ENCODE measurements at places on chromosomes 2 and 18. TPM values are rescaled to one million over a fixed set of nuclear protein-coding genes. Genes with fewer than 3 reads are reported as not detected.

- H3K27me3 ChIP-seq = peaks cover 32% of the 10 kb centered on the region
- peaks cover 25% of the 10 kb centered on the region for H3K4me1 ChIP-seq
- H3K27ac ChIP-seq = peak overlapping the region; percentile 84
- H3K4me3 ChIP-seq = peak overlapping the region; percentile 78
- H3K36me3 ChIP-seq = peaks cover 20% of the 10 kb centered on the region
These were observed 429.5 kb upstream of the TNP1 start for GRCh38 chr2:217289177-217289906.

DNA sequence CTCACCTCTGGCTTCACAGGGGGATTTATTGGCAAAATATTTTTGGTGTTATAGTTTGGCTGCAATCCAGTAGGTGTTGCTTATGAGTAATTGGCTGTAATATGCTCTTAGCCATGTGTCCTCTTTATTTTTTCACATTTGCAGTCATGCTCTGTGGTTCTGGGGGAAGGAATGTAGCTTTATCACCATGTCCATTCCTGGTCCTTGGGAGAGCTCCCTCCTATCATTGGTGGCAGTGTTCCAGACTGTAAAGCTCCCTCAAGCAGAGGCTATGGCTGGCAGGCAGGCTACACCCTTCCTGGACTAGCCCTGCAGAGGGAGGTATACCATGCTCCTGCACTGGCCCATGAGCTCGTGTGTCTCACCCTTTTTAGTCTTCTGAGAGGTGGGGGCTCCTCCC lies 120.0 kb upstream of the FSIP2 start:
- H3K27ac ChIP-seq = no peak overlapping the region
- no peaks in the 10 kb centered on the region for H3K27me3 ChIP-seq
- H3K36me3 ChIP-seq = no peaks in the 10 kb centered on the region
- H3K4me3 ChIP-seq = no peak overlapping the region

- H3K36me3 ChIP-seq = no peaks in the 10 kb centered on the region
- peaks cover 21% of the 10 kb centered on the region for H3K4me1 ChIP-seq
- no peak for DNase-seq
- no peaks in the 10 kb centered on the region for H3K27me3 ChIP-seq
These were observed 40.1 kb downstream of the ODC1 start for GRCh38 chr2:10407841-10408648.

GRCh38 chr2:237714690-237715458 lies 83.7 kb upstream of the RBM44 start:
- no peak for DNase-seq
- H3K4me1 ChIP-seq = peaks cover 42% of the 10 kb centered on the region
- peak overlapping the region; percentile 80 for H3K4me3 ChIP-seq
- no peaks in the 10 kb centered on the region for H3K27me3 ChIP-seq
- peak overlapping the region; percentile 98 for H3K27ac ChIP-seq

- H3K27ac ChIP-seq = peak overlapping the region; percentile 96
- peak; percentile 86 for DNase-seq
- peaks cover 25% of the 10 kb centered on the region for H3K27me3 ChIP-seq
- peaks cover 43% of the 10 kb centered on the region for H3K4me1 ChIP-seq
- peaks cover 34% of the 10 kb centered on the region for H3K36me3 ChIP-seq
These were observed 2.1 kb downstream of the BCL2L11 start for GRCh38 chr2:111122631-111123421.

DNA sequence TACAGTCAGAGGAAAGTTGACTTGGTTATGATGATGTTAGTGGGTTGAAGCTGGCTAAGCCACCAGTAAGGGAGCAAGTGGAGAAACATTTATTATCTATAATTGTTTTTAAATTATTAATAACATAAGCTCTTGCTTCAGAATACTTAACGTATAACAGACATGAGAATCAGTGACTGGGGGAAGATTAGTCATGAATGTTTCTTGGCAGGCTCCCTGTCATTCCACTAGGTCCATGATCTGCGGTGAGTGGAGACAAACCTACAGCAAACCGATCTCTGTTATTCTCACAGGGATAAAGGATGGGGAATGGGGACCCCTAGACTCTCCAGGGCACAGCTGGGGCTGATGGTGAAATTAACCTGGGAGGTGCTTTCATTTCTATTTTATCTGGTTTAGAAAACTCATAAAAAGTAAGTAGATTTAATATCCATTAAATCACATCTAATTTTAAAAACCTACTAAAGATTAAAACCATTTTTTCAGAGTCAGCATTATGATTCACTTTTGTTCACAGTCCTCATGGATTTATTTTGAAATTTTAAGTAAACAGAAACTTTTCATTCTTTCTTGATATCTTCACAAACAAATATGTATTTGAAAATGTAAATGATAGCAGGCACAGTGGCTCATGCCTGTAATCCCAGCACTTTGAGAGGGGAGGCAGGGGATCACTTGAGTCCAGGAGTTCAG lies 420.3 kb downstream of the PTPRM start:
- H3K4me1 ChIP-seq = no peaks in the 10 kb centered on the region
- no peak overlapping the region for H3K27ac ChIP-seq
- H3K36me3 ChIP-seq = peaks cover 4% of the 10 kb centered on the region
- no peak for DNase-seq
- no peaks in the 10 kb centered on the region for H3K27me3 ChIP-seq
- H3K4me3 ChIP-seq = no peak overlapping the region

DNA sequence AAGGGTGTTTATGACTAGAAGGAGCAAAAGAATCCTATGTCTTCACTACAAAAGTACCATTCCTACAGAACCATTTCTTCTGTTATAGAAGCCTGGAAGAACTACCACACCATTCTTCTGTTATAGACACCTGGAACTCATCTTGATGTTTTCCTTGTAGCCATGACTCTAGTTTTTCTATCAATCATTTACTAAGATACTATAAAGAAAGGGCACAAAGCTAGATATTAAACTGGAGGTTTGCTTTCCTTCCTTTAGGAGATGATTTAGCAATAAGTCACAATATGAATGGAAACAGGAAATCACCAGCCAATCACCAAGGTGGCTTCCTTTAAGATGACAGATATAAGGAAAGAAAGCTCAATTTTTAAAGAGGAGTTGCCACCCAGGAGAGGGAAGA lies 100.3 kb upstream of the NEUROD1 start:
- peaks cover 2% of the 10 kb centered on the region for H3K27me3 ChIP-seq
- peak overlapping the region; percentile 15 for H3K4me3 ChIP-seq
- peaks cover 58% of the 10 kb centered on the region for H3K4me1 ChIP-seq
- no peak for DNase-seq

GRCh38 chr18:11991021-11991795 lies 9.9 kb downstream of the IMPA2 start:
- H3K27me3 ChIP-seq = no peaks in the 10 kb centered on the region
- H3K4me1 ChIP-seq = peaks cover 60% of the 10 kb centered on the region
- H3K36me3 ChIP-seq = no peaks in the 10 kb centered on the region
- peak overlapping the region; percentile 26 for H3K27ac ChIP-seq

DNA sequence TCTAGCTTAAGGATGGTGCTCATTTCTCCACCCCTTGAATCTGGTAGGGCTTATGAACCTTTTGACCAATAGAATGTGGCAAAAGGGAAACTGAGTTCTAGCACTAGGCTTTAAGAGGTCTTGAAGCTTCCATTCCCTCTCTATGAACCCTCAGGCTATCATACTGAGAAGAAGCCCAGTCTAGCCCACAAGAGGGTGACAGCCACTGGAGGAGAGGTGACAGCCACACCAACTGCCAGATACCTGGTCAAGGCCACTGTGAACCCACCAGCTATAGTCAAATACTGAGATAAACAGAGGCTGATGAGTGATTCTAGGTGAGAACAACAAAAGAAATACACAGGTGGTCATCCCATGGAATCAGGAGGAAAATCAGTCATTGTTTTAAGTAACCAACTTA lies 37.6 kb downstream of the NCKAP5 start:
- no peak overlapping the region for H3K27ac ChIP-seq
- H3K4me1 ChIP-seq = no peaks in the 10 kb centered on the region
- H3K4me3 ChIP-seq = no peak overlapping the region
- no peaks in the 10 kb centered on the region for H3K36me3 ChIP-seq
- DNase-seq = no peak

- H3K4me1 ChIP-seq = peaks cover 14% of the 10 kb centered on the region
- no peak overlapping the region for H3K4me3 ChIP-seq
- H3K27ac ChIP-seq = no peak overlapping the region
- H3K36me3 ChIP-seq = no peaks in the 10 kb centered on the region
These were observed 56.8 kb downstream of the ATOH8 start for GRCh38 chr2:85810371-85811179.

DNA sequence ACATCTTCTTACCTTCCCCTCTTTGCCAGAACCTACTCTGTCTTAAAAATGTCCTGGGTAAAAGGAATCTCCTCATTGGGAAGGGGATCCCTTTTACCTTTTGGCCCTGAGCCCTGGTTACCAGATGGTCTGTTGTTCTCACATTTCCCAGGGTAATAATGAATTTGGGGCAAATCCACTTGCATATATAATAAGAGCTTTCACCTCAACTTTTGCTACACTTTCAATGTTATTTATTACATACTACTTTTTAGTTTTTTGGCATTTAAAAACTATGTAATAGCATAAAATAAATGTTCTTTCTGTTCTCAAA lies 15.0 kb downstream of the CERS6 start:
- peak overlapping the region; percentile 57 for H3K27ac ChIP-seq
- H3K27me3 ChIP-seq = no peaks in the 10 kb centered on the region

- peaks cover 10% of the 10 kb centered on the region for H3K27me3 ChIP-seq
- no peak overlapping the region for H3K27ac ChIP-seq
- no peak overlapping the region for H3K4me3 ChIP-seq
- DNase-seq = no peak
- H3K4me1 ChIP-seq = peaks cover 31% of the 10 kb centered on the region
- no peaks in the 10 kb centered on the region for H3K36me3 ChIP-seq
These were observed 35.0 kb downstream of the ALPK2 start for GRCh38 chr18:58593938-58594337.

DNA sequence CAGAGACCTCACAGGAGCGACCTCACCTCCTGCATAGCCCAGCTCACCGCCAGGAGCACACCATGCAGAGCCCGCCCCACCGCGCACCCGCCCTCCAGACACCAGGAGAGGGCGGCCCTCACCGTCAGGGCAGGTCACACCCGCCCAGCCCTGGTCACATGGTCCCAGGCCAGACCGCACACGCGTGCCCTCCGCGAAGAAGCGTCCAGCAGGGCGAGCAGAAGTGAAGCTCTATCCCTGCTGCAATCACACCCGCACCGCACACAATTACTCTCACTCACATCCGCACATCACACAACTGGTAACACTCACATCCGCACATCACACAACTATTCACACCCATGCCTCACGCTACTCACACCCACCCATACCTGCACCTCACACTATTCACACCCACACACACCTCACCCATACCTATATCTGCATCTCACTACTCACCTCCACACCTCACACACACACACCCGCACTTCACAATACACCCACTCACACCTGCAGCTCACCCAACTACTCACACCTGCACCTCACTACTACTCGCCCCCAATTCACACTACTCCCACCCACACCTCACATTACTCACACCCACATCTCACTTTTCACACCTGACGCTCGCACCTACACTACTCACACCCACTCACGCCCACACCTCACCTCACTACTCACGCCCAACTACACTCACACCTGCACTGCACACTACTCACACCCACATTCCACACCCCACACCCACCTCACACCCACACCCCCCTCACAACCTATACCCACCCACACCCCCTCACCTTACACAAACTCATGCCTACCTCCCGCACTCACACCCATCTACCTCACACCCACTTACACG lies 242.0 kb downstream of the HDAC4 start:
- H3K27ac ChIP-seq = no peak overlapping the region
- H3K4me1 ChIP-seq = peaks cover 18% of the 10 kb centered on the region
- no peaks in the 10 kb centered on the region for H3K27me3 ChIP-seq
- DNase-seq = peak; percentile 58

- H3K27ac ChIP-seq = no peak overlapping the region
- peaks cover 3% of the 10 kb centered on the region for H3K4me1 ChIP-seq
- H3K36me3 ChIP-seq = no peaks in the 10 kb centered on the region
- H3K4me3 ChIP-seq = no peak overlapping the region
These were observed 53.7 kb downstream of the GPD2 start for GRCh38 chr2:156489750-156490465.

DNA sequence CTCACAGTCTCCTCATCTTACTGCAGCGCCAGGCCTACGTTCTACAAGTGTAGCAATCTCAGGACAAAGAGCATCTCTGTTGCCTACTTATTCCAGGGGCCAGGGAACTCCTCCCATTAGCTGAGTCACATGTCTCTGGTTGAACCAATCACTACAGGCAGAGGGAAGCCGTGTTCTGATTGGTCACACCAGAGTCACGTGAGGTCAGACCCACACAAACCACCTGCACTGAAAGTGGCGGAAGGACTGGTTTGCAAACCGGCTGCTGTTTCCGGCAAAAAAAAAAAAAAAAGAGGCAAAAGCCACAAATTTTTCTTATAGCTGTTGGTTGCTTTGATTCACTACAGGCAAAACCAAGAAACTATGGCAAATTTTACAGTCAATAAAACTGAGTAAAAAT lies 21.9 kb upstream of the USP14 start:
- peaks cover 1% of the 10 kb centered on the region for H3K27me3 ChIP-seq
- H3K36me3 ChIP-seq = no peaks in the 10 kb centered on the region
- no peak overlapping the region for H3K27ac ChIP-seq
- no peak overlapping the region for H3K4me3 ChIP-seq
- no peaks in the 10 kb centered on the region for H3K4me1 ChIP-seq
- DNase-seq = no peak

DNA sequence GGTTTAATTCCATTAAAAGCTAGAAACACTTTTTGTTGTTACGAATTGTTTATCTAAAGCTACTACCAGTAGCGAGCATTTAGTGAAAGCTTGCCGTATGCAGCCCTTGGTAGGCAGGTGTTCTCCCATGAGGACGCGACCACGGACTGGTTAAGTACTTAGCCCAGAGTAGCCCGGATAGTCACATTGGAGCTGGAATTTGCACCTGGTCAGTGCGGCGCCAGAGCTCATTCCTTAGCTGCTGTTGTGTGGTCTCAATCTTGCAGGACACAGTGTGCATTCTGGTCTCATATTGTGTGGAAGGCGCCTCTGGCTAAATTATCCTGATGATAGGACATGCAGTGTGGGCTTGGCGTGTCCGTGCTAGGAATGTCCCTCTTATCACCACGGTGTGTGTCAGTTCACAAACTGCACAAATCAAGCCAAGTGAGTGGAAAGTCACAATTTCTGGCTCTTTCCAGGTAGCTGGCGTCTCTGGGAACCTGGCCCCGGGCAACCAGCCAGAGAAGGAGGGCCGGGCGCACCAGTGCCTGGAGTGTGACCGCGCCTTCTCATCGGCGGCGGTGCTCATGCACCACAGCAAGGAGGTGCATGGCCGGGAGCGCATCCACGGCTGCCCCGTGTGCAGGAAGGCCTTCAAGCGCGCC lies 133.3 kb downstream of the ZNF236 start:
- H3K4me3 ChIP-seq = no peak overlapping the region
- H3K36me3 ChIP-seq = peaks cover 36% of the 10 kb centered on the region
- DNase-seq = no peak

- peaks cover under 1% of the 10 kb centered on the region for H3K4me1 ChIP-seq
- H3K27ac ChIP-seq = no peak overlapping the region
- H3K36me3 ChIP-seq = peaks cover 43% of the 10 kb centered on the region
- H3K27me3 ChIP-seq = no peaks in the 10 kb centered on the region
- no peak overlapping the region for H3K4me3 ChIP-seq
These were observed 21.3 kb downstream of the MALT1 start for GRCh38 chr18:58692422-58693185.

GRCh38 chr18:76446321-76447257 lies 48.5 kb downstream of the ZNF516 start:
- no peaks in the 10 kb centered on the region for H3K27me3 ChIP-seq
- DNase-seq = peak; percentile 64
- H3K4me1 ChIP-seq = peaks cover 75% of the 10 kb centered on the region
- peak overlapping the region; percentile 48 for H3K27ac ChIP-seq

The ZNF804A gene
- 2.0 TPM for total RNA-seq

The ST8SIA5 gene
- total RNA-seq = 1.9 TPM

The CCDC85A gene
- total RNA-seq = 5.4 TPM

The CLEC4F gene
- total RNA-seq = not detected

The CRYGD gene
- total RNA-seq = not detected

The SH3BP4 gene
- 42.6 TPM for total RNA-seq
